Retinal pigment epithelial cell (primary cell): ENCODE measurements at places on chromosomes 3 and 15.

DNA sequence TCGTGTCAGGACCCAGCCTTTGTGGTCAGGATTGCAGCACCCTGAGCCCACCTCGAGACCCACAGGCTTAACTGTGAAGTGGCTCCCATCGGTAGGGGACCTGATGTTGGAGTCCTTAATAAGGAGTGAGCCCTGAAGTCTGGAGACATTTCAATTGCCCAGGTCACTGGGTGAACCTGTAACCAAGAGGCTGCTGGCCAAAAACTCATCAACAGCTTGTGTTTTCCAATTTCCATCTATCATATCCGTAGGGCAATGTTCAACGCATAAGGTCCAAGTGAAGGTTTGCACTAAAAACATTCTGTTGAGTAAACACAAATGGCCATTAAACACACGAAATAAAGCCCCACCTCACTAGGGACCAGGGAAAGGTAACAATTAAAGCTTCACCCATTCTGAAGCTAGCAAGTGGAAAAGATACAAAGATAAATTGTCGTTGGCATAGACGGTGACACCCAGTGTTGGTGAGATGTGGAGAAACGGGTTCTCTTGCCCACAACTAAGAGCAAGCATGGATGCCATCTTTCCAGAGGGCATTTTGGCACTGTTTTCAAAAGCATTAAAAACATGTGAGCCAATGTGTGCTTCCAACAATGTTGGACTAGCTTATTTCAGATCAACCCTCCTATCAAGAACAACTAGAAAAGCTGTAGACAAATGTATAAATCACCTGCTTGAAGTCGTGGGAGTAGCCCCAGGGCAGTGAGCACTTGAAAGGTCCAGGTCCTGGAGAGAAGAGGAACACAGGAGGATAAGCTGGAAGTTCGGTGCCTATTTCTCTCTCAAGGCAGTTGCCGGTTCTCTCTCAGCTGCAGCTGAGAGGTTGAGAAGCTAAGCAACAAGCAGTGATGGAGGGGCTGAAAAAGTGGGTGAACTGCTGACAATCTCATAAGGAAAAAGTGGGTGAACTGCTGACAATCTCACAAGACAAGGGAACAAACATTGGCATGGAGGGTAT is 56.3 kb upstream of the PCSK6 start:
- DNase-seq: no peak

GRCh38 chr3:8775602-8776001 is 6.2 kb upstream of the OXTR start:
- no peak for DNase-seq

DNA sequence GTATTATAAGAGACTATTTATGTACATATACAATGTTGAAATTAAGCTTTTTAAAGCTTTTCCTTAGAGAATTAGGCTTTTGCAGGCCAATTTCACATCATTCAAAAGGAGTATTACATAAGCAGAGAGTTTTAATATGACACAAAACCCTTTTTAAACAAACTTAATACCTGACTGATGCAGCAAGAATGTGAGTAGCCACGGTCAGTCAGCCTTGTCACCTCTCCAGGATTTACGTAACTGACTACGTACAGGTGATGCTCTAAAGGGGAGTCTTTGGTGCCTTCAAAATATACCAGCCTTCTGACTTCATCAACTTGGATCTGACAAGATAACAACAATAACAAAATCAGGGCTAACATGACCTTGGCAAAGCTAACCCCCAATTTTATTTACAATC is 44.2 kb upstream of the IGDCC4 start:
- no peak for DNase-seq

- no peak for DNase-seq
These were observed 94.1 kb upstream of the CHL1 start for GRCh38 chr3:102484-102883.

DNA sequence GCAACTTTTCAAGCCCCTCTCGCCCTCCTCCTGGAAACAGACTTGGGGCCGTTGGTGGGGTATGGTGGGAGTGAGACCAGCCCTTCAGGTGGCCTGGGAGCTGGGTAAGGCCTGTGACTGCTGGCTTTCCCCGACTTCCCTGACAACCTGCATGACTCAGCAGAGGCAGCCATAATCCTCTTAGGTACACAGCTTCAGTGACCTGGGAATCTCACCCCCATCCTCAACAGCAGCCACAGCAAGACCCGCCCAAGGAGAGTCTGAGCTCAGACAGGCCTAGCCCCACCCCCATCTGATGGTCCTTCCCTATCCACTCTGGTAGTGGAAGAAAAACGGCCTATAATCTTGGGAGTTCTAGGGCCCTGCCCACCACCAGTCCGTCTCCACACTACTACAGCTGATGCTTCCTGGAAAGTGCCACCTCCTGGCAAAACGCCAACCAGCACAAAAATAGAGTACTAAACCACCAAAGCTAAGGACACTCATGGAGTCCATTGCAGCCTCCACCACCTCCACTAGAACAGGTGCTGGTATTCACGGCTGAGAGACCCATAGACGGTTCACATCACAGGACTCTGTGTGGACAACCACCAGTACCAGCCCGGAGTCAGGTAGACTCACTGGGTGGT is 13.1 kb upstream of the SLC27A2 start:
- peak; percentile 85 for DNase-seq

- no peak for DNase-seq
These were observed 14.8 kb upstream of the BUB1B start for GRCh38 chr15:40146037-40146436.

GRCh38 chr15:91124132-91124531 is 24.1 kb downstream of the SV2B start:
- DNase-seq: no peak

GRCh38 chr15:63460210-63461155 is 43.9 kb upstream of the USP3 start:
- DNase-seq: no peak
